Cerebellum (tissue), 4 donors: ENCODE measurements at places on chromosomes 3 and 15.

GRCh38 chr15:51909584-51909983 lies 62.0 kb downstream of the LEO1 start:
- no peak for DNase-seq

- no peak for DNase-seq
These were observed 67.6 kb downstream of the SSUH2 start for GRCh38 chr3:8576841-8577571.

- no peak for DNase-seq
These were observed 31.1 kb upstream of the IQCF2 start for GRCh38 chr3:51830345-51830744.

GRCh38 chr15:85003593-85004312 lies 22.1 kb downstream of the PDE8A start:
- DNase-seq = no peak

DNA sequence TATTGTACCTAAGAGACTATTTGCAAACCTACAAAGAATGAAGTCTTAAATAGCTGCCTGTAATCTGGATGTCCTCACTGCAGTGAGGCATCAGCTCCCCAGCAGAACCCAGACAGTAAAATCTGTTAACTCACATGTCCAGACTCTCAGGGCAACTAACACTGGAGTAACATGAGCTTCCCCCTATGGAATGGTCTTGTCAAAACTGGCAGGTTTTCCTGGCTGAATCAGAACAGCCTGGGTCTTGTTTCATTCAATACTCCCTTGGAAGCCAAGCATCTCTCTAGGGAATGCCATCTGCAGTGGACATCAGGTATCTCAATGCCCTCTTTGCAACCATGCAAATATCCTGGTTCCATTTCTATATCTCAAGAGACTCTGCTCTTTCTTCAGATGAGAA lies 24.4 kb downstream of the PTPN9 start:
- DNase-seq = no peak

GRCh38 chr15:42582569-42583375 lies 7.4 kb downstream of the STARD9 start:
- DNase-seq = peak; percentile 6

DNA sequence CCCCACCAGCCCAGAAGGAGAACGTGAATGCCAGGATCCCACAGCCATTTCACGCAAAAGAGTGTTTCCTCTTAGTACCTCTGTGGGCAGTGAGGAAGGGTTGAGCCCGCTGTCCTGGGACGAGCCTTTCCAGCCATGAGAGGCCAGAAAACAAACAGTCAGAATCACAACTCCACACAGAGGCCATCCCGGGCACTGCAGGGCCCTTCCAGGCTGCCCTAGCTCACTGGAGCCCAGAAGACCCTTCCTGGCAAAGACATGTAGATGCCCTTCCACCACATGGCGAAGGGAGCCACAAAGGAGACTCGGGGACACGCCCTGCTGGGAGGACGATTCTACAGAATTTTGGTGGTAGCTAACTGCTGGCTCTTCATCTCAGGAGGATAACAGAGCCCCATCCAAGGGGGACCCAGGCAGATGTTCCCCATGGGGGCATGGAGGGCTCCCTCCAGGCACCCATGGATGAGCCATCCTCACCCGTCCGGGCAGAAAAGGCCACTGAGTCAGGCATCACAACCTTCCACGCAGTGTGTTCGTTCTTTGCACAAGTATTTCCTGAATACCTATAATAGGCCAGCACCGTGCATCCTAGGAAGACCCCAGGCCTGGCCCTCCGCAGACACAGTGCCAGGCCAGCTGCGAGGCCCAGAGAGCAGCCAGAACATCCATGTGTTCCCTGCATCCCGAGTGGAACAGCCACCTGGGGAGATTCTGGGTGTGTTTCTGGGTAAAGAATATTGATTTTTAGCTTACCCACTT lies 47.2 kb downstream of the SLC12A8 start:
- no peak for DNase-seq

DNA sequence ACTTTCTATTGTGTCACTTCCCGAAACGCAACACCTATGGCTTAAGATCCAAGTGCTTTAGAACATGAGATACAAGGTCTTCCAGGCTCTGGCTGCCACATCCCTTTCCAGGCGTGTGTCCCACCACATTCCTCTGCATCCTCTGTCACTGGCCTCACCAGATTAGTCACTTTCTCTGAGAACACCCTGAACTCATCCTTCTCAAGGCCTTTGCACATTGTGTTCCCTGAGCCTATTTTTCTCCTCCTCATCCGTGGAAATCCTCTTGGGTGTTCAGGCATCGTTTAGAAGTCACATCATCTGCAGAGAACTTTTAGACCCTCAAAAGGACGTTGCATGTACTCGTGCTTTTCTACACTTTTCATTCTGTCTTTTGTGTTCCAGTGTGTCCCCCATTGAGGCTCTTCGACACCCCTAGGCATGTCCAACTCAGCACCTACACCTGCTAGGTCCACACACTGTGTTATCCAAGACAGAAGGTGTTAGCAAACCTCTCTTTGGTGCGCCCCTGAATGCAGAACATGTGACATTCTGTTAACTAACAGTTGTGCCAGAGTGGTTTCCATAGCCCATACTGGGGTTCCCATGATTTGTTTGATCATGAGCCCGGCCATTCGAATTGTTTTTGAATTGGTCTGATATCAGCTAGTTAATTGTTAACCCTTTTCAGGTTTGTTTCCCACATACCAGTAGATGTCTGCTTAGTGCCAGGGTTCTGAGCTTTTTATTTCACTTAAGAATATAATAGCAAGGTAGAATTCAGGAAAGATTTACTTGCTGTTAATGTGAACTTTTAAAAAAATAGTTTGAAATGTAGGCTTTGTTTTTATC lies 67.2 kb downstream of the LPP start:
- no peak for DNase-seq

DNA sequence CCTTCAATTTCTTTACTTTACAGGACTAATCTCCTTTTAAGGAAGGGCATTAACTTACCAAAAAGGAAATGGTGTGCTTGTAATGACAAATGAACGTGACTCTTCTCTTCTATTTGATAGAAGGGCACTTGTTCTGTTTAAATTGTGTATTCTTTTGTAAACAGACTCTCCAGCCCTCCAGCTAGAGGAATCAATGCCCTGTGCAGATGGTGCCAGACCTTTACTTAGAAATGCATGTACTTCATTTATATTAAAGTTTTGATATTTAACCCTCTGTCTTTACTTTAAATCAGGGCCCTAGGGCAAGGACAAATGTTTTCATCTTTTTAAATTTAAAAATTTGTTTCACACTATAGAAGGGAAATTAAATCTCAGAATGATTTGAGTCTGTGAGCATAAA lies 355.1 kb downstream of the GBE1 start:
- DNase-seq = no peak

DNA sequence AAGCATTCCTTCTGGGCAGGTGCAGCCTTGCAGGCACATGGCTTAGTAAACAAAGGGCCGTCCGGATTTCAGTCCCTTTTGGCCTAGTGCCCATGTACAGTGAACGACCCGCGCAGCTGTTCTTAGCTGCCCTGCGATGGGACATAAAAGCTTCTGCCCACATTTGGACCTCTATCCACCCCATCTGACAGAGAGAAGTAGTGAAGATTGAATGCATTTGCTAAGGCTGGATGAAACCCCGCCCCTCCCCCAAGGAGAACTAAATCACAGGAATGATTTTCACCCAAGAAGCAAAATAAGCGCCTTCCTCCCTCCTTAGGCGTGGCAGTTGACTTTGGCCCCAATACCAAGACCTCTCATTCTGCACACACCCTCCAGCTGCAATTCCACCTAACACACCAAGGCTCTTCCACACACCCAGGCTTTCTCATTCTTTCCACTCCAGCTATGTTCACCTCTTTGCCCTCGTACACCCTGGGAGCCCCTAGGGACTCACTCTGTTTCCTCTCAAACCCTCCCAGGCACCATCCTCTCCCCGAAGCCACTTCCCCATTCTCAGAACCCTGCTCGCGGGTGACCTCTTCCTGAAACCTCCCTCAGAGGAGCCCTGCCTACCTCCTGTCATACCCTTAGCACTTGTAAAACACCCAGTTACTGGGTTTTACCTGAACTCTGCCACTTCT lies 14.1 kb upstream of the HRH1 start:
- DNase-seq = no peak

GRCh38 chr3:88076712-88077111 lies 17.7 kb downstream of the ZNF654 start:
- no peak for DNase-seq

GRCh38 chr3:149487598-149488197 lies 13.2 kb downstream of the TM4SF4 start:
- no peak for DNase-seq

- no peak for DNase-seq
These were observed 124.2 kb downstream of the ZBTB20 start for GRCh38 chr3:115022835-115023398.

DNA sequence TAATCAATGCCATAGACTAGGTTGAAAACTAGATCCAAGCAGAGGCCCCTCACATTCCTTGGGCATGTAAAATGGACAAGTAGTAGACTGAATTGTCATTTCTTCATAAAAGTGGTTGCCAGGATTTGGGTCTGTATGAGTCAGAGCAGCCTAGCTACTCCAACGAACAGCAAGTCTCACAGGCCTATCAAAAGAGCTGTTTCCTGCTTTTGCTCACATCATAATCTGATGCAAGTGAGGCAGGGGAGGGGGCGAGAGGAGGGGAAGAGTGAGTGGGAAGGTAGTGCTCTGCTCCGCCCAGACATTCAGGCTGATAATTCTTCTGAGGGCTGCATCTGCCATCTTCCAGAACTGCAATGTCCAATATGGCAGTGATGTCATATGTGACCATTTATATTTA lies 228.9 kb upstream of the PRICKLE2 start:
- DNase-seq = no peak

DNA sequence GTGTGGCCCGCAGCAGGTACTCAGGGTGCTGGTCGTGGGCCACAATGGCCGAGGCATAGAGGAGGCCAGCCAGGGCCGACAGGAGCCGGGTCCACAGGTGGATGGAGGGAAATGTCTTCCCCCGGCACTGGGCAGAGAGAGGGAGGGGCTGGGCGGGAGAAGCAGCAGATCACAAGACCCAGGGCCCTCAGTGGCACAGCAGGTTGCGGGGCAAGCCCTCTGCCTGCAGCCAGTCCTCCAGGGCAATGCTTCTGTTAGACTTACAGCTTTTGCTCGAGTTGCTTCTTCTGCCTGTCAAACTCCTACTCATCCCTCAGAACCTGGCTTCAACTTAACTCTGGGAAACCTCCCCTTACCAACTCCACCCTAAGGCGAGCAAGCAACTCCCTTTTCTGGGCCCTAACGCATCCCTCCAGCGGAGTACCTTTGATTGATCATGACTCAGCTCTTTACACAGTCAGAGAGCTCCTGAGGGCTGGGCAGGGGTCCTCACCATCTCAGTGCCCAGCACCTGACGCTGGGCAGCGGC lies 16.0 kb downstream of the TMEM44 start:
- no peak for DNase-seq

- DNase-seq = no peak
These were observed 87.3 kb downstream of the CHRD start for GRCh38 chr3:184467171-184467570.

GRCh38 chr3:61780016-61780415 lies 218.6 kb downstream of the PTPRG start:
- no peak for DNase-seq

- no peak for DNase-seq
These were observed 12.6 kb downstream of the ANP32A start for GRCh38 chr15:68808091-68808490.

DNA sequence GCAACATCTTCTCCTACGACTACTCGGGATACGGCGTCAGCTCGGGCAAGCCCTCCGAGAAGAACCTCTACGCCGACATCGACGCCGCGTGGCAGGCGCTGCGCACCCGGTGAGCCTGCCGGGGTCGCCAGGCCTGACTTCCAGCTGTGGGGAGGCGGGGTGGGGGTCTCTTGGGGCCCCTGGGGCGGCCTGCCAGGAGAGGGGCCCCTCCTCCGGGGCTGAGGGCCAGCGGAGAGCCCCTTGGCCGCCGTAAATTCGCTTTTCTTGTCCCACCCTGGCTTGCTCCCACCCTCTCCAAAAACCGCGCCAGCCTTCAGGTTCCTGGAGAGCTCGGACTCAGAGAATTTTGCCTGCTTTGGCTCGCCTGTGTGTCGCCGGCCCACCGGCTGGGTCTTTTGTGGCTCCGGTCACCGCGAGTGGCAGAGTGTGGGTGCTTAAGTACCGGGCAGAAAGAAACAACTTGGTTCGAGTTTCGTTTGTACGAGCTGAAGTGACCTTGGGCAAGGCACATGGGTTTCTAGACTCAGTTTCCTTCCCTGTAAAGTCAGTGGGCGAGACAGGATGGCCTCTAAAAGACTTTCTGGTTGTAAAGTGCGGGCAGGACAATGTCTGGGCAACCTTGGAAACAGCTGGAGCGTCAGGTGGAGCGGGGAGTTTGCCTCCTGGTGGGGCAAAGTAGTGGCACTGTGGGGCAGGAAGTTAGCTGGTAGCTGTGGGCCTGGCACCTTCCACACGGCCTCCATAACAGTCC lies 976 bp downstream of the ABHD17C start:
- no peak for DNase-seq

- no peak for DNase-seq
These were observed 266.2 kb upstream of the TPRG1 start for GRCh38 chr3:188905547-188905946.

DNA sequence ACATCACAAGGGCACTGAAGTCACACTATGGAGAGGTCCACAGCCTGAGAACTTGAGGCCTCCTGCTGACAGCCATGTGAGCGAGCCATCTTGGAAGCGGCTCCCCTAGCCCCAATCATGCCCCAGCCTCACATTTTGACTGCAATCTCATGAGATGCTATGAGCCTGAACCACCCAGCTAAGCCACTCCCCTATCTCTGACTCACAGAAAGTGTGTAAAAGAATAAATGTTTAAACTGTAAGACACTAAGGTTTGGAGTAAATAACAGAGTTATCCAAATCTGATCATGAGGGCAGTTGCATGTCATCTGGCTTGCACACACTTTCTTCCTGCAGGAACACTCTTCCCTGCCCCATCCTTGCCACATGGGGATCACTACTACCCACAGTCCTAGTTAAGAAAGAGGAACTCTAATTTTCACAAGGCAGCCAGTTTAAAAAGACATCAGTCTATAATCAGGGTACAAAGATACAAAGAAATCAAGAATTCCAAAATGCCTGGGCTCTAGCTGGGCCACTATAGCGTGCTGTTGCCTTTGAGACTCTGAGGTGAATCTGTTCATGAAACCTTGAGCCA lies 494.2 kb downstream of the FOXP1 start:
- no peak for DNase-seq

- DNase-seq = no peak
These were observed 501.3 kb upstream of the IL12A start for GRCh38 chr3:159487304-159487703.

DNA sequence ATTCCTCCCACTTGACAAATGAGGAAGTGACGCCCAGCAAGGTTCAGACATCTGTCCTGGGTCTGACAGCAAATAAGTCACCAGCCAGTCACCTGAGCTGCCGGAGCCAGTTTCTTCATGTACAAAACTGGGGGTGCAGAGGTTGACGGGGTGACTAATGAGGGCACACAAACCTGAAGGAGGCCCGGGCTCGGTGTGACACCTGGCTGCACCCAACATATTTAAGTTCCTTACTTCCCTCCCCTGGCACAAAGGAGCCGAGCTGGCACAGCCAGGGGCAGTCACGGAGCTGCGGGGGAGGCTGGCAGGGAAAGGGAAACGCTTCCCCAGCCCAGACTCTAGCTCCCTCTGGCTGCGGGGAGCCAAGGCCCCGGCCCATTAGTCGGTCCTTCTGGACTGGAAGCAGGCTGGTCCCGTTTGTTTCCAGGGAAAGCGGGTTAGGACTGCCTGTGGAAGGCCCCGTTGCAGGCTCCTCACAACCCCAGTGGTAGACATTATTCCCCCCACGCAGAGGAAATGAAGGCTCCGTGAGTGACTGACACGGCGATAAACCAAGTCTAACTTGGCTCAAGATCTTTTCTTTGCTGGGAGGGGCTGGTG lies 2.3 kb downstream of the FBXL22 start:
- DNase-seq = peak; percentile 51
